ENCODE measurements at places on chromosomes 6 and 20. TPM values are rescaled to one million over a fixed set of nuclear protein-coding genes. Genes with fewer than 3 reads are reported as not detected.

TBCC gene
- total RNA-seq, result 31.0 TPM

COX7A2 gene
- total RNA-seq, result 124 TPM

CENPB gene
- total RNA-seq, result 67.8 TPM

MYLK4 gene
- 0.13 TPM for total RNA-seq

CABLES2 gene
- total RNA-seq, result 1.3 TPM

BPIFA1 gene
- total RNA-seq, result not detected

KIF6 gene
- total RNA-seq, result not detected

TM9SF4 gene
- 19.0 TPM for total RNA-seq

FAM209B gene
- total RNA-seq, result 0.26 TPM

GPX5 gene
- not detected for total RNA-seq

CPNE5 gene
- not detected for total RNA-seq

COL19A1 gene
- total RNA-seq, result not detected

SRPK1 gene
- total RNA-seq, result 56.3 TPM

SMPDL3A gene
- total RNA-seq, result 7.4 TPM

MUC22 gene
- total RNA-seq, result under 0.01 TPM

TRIM26 gene
- total RNA-seq, result 24.7 TPM

LRRC73 gene
- 0.13 TPM for total RNA-seq

C6orf52 gene
- 2.1 TPM for total RNA-seq

EFCAB8 gene
- total RNA-seq, result under 0.01 TPM

SLC17A2 gene
- not detected for total RNA-seq

SPATA2 gene
- 1.0 TPM for total RNA-seq

SYNDIG1 gene
- total RNA-seq, result not detected

PPP1R16B gene
- 0.26 TPM for total RNA-seq

ID1 gene
- total RNA-seq, result 930 TPM

GNMT gene
- total RNA-seq, result not detected

BAG2 gene
- total RNA-seq, result 1.7 TPM

RIPOR2 gene
- not detected for total RNA-seq

TBXT gene
- not detected for total RNA-seq

TLDC2 gene
- 0.26 TPM for total RNA-seq
